ENCODE measurements at places on chromosomes 3 and 15. TPM values are rescaled to one million over a fixed set of nuclear protein-coding genes. Genes with fewer than 3 reads are reported as not detected.

GRCh38 chr3:123728014-123728413 is 143.2 kb upstream of the HACD2 start:
- no peaks in the 10 kb centered on the region for H3K4me1 ChIP-seq
- no peaks in the 10 kb centered on the region for H3K36me3 ChIP-seq
- no peak overlapping the region for H3K27ac ChIP-seq
- no peak for DNase-seq
- H3K4me3 ChIP-seq = no peak overlapping the region

DNA sequence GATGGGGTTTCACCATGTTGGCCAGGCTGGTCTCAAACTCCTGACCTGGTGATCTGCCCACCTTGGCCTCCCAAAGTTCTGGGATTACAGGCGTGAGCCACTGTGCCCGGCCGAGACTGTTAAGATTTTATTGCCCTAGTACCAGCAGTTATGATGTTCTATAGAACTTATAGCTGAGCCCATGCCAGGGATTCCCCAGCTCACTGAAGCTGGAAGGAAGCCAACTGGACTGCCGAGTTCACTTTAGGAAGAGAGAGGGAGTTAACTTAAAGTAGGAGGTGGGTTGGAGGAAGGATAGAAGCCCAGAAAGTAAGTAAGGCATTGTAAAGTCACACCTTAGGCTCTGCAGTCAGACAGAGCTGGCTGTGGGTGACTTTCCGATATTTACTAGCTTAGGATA is 101.1 kb upstream of the BOC start:
- no peak overlapping the region for H3K4me3 ChIP-seq
- DNase-seq = no peak
- H3K4me1 ChIP-seq = no peaks in the 10 kb centered on the region
- no peak overlapping the region for H3K27ac ChIP-seq

DNA sequence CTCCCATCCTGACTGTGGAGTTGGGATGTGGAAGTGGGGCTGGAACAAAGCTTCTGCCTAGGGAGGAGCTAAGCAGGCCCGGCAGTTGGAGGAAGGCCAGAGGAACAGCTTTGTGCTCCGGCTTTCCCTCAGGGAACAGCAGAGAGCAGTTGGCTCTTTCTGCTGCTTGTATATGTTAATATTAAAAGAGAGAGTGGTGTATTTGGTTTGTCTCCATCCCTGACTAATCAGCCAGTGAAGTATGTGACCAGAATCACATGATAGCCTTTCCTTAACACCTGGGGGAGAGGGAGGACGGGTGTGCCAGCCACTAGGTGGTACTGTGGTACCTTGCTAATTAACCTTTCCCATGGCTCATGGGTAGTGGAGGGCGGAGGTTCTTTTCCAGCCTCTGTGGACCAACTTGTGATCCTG is 10.0 kb downstream of the EIF2B5 start:
- H3K4me3 ChIP-seq = no peak overlapping the region
- H3K4me1 ChIP-seq = peaks cover 8% of the 10 kb centered on the region
- H3K36me3 ChIP-seq = peaks cover 6% of the 10 kb centered on the region
- no peak for DNase-seq

The VEPH1 gene
- 0.42 TPM for total RNA-seq

DNA sequence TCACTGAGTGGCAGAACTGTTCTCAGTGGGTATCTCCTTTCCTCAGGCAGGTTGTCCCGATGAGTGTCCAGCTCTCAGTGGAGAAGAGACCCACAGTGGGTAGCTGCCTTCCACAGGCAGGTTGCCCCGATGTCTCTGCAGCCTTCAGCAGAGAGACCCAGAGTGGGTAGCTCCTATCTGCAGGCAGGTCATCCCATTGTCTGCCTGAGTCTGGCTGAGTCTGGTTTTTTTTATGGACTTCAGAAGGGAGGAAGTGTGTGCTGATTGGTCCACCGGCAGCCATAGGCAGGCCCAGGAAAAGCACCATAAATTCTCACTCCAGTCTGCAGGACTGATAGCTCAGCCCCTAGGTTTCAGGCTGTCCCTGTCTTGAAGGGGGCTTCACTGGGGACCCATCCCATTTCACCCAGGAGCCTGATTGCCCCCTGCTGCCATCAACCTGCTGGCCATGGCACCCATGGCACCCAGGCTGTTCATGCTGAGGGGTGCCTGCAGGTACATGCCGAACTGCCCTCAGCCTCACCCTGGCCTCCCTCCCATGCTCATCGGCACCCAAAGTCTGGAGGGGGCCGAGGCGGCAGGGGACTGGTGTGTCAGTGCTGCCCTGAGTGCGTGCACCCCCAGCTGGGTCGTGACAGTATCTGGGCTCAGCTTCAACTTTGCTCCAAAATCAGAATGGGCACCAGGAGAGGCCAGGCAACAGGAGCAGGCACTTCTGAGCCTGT is 3.6 kb upstream of the LIMD1 start:
- H3K36me3 ChIP-seq = no peaks in the 10 kb centered on the region
- H3K27ac ChIP-seq = no peak overlapping the region
- H3K27me3 ChIP-seq = no peaks in the 10 kb centered on the region
- H3K4me1 ChIP-seq = peaks cover 31% of the 10 kb centered on the region
- no peak overlapping the region for H3K4me3 ChIP-seq
- DNase-seq = no peak

The CLRN1 gene
- not detected for total RNA-seq

DNA sequence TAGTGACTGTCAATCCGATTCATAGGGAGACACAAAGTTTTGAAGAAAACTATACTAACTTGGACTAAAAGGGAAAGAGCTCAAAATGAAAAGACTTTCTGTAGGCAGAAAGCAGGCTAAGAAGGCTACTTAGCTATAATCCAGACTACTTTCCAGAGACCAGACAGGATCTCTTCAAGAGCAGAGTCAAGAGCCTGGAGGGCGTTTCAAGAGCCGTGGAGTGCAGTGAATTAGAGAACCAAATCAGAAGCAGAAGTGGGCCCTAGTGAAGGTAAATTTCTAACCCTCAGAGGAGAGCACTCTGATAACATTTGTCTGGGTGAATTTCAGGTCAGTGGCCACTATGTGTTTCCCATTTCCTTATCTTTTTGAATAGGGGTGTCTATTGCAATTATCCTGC is 76.4 kb downstream of the CGGBP1 start:
- H3K4me3 ChIP-seq = no peak overlapping the region
- H3K27me3 ChIP-seq = no peaks in the 10 kb centered on the region
- no peaks in the 10 kb centered on the region for H3K4me1 ChIP-seq
- no peaks in the 10 kb centered on the region for H3K36me3 ChIP-seq
- DNase-seq = no peak

GRCh38 chr3:22729212-22729611 is 473.9 kb upstream of the UBE2E2 start:
- no peaks in the 10 kb centered on the region for H3K27me3 ChIP-seq
- H3K27ac ChIP-seq = no peak overlapping the region
- H3K4me3 ChIP-seq = no peak overlapping the region
- H3K4me1 ChIP-seq = no peaks in the 10 kb centered on the region

- H3K4me1 ChIP-seq = no peaks in the 10 kb centered on the region
- H3K36me3 ChIP-seq = no peaks in the 10 kb centered on the region
Measured at GRCh38 chr3:172607305-172608121, 84.3 kb upstream of the TNFSF10 start.

The GTPBP8 gene
- total RNA-seq = 15.9 TPM

GRCh38 chr3:24843955-24844354 is 349.3 kb upstream of the THRB start:
- no peak for DNase-seq
- H3K36me3 ChIP-seq = no peaks in the 10 kb centered on the region
- H3K4me3 ChIP-seq = no peak overlapping the region
- no peaks in the 10 kb centered on the region for H3K27me3 ChIP-seq
- no peak overlapping the region for H3K27ac ChIP-seq

- H3K4me1 ChIP-seq = no peaks in the 10 kb centered on the region
- no peak overlapping the region for H3K4me3 ChIP-seq
- H3K27me3 ChIP-seq = no peaks in the 10 kb centered on the region
Measured at GRCh38 chr3:2822611-2823010, 287.6 kb downstream of the IL5RA start.

The PLOD2 gene
- 17.9 TPM for total RNA-seq

The RARRES1 gene
- total RNA-seq = 17.0 TPM

All from tibial nerve (tissue), 4 donors.